ENCODE measurements at places on chromosomes 3 and 15. TPM values are rescaled to one million over a fixed set of nuclear protein-coding genes. Genes with fewer than 3 reads are reported as not detected.

- DNase-seq: no peak
Observed at GRCh38 chr3:21673393-21673792, 77.6 kb downstream of the ZNF385D start.

GRCh38 chr3:127728417-127729015 lies 55.8 kb downstream of the ABTB1 start:
- peak; percentile 80 for DNase-seq

DNA sequence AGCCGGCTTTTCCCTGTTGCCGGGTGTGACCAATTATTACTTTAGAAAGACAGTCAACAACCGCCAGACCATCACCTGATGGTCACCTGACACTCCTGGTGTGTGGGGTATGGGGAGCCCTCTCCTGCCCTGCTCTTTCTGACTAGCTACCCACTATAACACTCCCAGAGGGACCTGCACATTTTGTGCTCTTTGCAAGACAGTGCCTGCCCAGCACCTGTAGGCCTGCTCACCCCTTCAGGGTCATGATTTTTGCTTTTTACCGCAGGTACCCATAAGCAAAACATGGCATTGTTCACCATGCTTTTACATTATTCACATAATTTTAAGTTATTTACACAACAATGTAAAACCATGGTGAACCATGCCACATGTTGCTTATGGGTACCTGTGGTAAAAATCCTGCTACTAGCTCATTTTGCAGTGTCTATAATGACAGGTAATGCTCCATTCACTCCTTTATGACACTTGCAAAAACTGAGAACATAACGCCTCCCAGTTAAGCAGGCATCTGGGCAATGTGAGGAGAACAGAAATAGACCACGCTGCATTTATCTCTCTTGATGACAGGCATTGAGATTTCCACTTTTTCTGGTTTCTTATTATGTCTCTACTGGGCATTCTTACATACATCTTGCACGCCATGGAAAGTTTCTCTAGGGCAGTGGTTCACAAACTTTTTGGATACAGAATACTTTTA lies 9.9 kb downstream of the CCRL2 start:
- no peak for DNase-seq

The CORO2B gene
- 9.5 TPM for total RNA-seq

DNA sequence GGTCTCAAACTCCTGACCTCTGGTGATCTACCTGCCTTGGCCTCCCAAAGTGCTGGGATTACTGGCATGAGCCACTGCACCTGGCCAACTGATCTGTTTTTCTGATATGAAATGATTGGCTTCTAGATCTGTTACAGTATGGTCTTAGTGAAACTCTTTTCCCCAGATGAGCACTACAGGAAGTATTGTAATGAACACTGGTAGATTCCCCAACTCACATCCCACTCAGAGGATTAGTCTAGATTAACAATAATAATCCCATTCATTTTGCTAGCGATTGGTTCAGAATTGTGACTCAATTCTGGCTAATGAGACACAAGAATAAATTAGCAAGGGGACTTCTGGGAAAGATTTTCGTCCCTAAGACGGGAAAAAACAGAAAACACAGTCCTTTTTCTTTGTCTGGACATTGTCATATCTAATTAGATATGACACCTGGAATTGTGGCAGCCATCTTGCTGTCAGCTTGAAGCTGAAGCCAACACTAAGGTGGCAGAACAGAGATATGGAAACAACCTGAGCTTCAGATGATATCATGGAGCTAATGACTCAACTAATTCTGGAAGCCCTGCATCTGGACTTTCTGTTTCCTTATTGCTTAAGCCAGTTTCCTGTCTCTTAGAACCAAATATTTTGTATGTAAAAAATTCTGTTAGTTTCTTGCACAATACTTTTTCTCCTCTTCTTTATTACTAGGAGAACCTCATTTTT lies 17.4 kb upstream of the NPTN start:
- peak; percentile 84 for DNase-seq
